Activated T-cell treated with anti-CD3 and anti-CD28 coated beads for 48 hours (primary cell): ENCODE measurements at places on chromosomes 4 and X.

GRCh38 chrX:78746496-78746895 is 1.0 kb upstream of the LPAR4 start:
- no peak for DNase-seq

GRCh38 chrX:9845578-9845952 is 59.3 kb downstream of the SHROOM2 start:
- DNase-seq: no peak

DNA sequence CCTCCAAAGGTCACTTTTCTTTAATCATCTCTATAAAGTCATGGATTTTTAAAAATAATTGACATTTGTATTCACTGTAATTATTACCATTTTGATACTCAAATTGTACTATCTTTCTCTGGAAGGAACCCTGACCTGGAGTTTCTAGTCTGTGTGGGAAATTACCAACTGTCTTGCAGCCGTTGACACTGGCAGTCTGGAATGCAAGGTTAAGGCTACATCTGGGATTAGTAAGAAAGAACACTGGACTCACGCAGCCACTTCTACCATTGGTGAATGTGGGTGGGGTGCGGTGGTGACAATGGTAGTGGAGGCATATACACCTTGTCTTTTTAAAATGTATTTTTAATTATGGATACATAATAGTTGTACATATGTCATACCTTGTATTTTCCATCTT is 40.9 kb downstream of the EGF start:
- DNase-seq: no peak

GRCh38 chrX:17567187-17567586 is 170.1 kb upstream of the SCML1 start:
- DNase-seq: no peak

GRCh38 chrX:148784856-148785255 is 284.4 kb downstream of the AFF2 start:
- no peak for DNase-seq

DNA sequence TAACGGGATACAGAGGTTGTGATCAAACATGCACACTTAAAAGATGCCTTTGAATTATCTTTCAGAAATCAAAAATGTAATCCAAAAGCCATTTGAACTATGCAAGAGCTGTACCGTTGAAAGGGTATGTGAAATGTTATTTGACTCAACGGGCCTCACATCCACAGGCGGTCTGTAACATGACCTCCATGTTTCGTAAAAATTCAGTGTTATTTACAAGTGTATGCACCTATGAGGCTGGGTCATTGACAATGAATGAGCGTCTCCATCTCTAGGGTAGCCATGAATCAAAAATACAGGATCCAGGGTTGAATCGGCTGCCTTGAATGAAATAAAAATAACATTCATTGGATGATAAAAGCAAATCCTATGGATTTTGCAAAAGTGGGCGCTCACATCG is 100.1 kb downstream of the CRLF2 start:
- no peak for DNase-seq

GRCh38 chr4:83269256-83269655 is 15.3 kb downstream of the COQ2 start:
- no peak for DNase-seq
